ENCODE measurements at places on chromosomes 5 and 9. TPM values are rescaled to one million over a fixed set of nuclear protein-coding genes. Genes with fewer than 3 reads are reported as not detected.

Gene LRRC19
- total RNA-seq: not detected

Gene TEK
- total RNA-seq: 0.35 TPM

Gene INSL4
- total RNA-seq: not detected

Gene SLC23A1
- 1.4 TPM for total RNA-seq

Gene PCDHA4
- total RNA-seq: 9.6 TPM
